ENCODE measurements at places on chromosomes 6 and 20. TPM values are rescaled to one million over a fixed set of nuclear protein-coding genes. Genes with fewer than 3 reads are reported as not detected.

- H3K36me3 ChIP-seq: peaks cover 13% of the 10 kb centered on the region
- no peak overlapping the region for H3K4me3 ChIP-seq
- H3K27ac ChIP-seq: no peak overlapping the region
- no peaks in the 10 kb centered on the region for H3K27me3 ChIP-seq
- no peak for DNase-seq
Observed at GRCh38 chr6:144185133-144185836, 35.0 kb downstream of the STX11 start.

DNA sequence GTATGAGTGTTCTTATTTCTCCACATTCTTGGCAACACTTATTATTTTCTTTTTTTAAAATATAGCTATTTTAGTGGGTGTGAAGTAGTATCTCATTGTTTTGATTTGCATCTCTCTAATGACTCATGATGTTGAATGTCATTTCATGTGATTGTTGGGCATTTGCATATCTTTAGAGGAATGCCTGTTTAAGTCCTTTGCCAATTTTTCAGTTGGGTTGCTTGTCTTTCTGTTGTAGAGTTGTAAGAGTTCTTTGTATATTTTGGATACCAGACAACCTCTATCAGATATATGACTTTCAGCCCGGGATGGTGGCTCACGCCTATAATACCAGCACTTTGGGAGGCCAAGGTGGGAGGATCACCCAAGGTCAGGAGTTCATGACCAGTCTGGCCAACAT, 5.1 kb upstream of the POPDC3 start:
- DNase-seq: no peak
- H3K4me3 ChIP-seq: no peak overlapping the region
- H3K36me3 ChIP-seq: no peaks in the 10 kb centered on the region
- H3K27me3 ChIP-seq: no peaks in the 10 kb centered on the region
- H3K4me1 ChIP-seq: no peaks in the 10 kb centered on the region

GRCh38 chr6:69609836-69610472, 186.9 kb downstream of the LMBRD1 start:
- H3K4me3 ChIP-seq: no peak overlapping the region
- no peak overlapping the region for H3K27ac ChIP-seq
- no peaks in the 10 kb centered on the region for H3K36me3 ChIP-seq
- no peaks in the 10 kb centered on the region for H3K4me1 ChIP-seq
- H3K27me3 ChIP-seq: no peaks in the 10 kb centered on the region

Gene SIRPD
- polyA plus RNA-seq: not detected

Gene SCGN
- not detected for polyA plus RNA-seq

Gene TRIM10
- not detected for polyA plus RNA-seq
